ENCODE measurements at places on chromosomes 5 and 9.

- DNase-seq, result no peak
Observed at GRCh38 chr9:68872026-68872501, 141.8 kb downstream of the PRKACG start.

DNA sequence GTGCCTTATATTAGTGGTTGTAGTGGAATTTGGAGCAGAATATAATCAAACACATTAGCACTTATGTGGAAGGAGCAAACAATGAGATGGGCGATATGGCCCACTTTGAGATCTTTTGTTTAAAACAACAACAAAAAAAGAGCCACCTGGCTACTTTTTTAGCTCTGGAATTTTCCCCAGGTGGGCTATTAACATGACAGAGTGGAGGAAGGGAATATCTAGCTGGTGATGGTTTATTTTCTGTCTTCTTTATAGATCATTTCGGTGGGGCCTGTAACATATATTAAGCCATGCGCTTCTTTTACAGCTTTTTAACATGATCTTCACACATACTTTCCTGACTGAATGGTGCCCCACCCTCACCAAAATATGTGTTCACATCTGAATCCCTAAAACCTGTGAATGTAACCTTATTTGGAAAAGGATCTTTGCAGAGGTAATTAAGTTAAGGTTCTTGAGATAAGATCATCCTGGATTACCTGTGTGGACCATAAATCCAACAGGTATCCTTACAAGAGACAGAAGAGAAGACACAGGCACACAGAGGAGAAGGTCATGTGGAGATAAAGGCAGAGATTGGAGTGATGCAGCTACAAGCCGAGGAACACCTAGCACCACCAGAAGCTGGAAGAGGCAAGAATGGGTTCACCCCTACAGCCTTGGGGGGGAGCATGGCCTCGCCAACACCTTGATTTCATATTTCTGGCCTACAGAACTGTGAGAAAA is 16.6 kb upstream of the ENTREP1 start:
- DNase-seq, result no peak

DNA sequence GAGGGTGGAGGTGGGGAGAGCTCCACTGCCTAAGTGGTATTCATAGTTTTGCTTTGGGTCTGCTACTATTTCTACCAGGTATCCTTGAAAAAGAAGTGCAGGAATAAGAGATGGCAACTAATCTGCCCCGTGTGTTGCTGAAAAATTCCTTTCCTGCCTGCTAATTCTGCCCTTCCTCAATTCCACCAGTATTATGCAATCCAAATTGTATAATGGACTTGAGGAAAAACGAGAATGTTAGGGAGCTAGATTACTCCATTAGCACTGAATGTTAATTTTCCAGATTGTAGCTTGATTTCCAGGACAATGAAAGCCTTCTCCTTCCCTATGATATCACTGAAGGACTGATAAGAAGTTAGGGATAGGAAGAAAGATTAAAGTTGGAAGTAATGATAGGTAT is 16.9 kb downstream of the ADAM19 start:
- DNase-seq, result no peak

DNA sequence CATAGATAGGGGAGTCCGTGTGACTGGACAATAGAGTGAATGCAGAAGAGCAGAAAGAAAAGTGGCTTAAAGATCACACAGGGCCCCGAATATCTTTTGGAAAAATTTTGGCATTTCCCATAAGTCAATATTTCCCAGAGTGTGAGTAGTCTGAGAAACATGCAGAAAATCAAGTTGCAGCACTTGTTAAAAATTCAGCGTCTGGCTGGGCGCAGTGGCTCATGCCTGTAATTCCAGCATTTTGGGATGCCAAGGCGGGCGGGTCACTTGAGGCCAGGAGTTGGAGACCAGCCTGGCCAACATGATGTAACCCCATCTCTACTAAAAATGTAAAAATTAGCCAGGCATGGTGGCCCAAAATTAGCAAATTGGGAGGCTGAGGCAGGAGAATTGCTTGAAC is 227.0 kb downstream of the DRD1 start:
- no peak for DNase-seq

- DNase-seq, result no peak
Observed at GRCh38 chr5:102223542-102224477, 72.3 kb downstream of the SLCO4C1 start.

- no peak for DNase-seq
Observed at GRCh38 chr9:17882688-17883594, 304.1 kb downstream of the SH3GL2 start.

DNA sequence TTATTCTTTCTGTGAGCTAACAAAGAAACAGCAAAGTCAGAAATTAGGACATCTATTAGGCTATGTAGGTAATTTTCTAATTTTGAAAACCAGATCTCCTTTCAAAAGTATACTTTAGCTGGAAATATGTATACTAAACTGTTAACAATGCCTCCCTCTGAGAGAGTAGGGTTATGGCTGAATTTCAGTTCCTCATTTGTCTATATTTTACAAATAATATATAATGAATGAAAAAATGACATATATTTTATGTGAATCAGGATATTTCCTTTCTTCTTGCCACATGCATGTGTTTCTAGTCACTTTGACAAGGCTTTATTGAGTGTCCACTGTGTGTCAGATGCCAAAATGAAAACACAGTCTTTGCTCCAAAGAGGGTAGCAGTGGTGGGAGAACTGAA is 15.4 kb downstream of the HACD4 start:
- DNase-seq, result no peak

GRCh38 chr5:35656721-35657120 is 39.1 kb downstream of the SPEF2 start:
- no peak for DNase-seq

DNA sequence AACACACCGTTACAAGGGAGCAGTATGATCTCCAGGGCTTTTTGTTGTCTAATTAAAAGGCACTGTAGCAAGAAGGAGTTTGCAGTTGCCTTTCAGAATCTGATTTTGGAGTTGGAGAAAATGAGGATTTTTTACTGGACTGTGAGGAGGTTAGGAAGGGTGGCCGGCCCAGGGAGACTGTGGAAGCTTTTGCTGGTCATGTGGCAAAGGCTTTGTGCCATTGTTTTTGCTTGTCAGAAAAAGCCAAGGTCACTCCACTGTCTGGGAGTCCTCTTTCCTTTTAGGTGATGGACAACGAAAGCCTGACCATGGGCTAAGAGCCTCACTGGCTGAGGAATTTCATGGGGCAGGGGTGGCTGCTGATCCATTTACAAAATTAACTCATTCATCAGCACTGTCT is 10.3 kb upstream of the WHRN start:
- DNase-seq, result no peak

DNA sequence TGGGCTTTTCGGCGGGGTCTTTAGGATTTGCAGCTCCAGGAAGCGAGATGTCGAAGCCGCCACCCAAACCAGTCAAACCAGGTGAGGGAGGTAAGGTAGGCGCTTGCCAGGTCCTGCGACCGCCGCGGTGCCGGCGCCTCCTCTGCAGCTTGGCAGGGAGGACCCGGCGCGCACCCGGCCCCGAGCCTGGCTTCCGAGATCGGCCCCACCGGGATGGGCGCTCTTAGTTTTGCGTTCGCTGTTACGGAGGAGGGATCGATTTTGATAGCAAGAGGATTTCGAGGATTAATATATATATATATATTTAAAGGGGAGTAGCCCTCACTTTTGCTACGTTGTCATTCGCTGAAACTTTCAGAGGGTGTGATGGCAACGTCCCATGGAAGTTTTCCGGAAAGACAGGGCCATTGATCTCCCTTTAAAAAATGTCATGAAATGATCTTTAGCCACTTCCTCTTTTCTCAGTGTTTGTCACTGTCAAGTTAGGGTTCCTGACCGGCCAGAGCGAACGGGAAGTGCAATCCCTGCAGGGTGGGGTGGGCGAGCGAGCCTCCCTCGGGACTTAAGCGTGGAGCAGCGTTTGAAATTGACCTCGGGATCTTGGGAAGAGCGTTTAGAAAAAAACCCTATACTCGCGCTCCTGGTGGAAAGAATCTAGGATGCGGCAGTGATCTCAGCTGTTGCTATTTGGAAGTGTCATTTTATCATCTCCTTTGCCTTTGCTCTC is 495 bp downstream of the OSTF1 start:
- peak; percentile 26 for DNase-seq

DNA sequence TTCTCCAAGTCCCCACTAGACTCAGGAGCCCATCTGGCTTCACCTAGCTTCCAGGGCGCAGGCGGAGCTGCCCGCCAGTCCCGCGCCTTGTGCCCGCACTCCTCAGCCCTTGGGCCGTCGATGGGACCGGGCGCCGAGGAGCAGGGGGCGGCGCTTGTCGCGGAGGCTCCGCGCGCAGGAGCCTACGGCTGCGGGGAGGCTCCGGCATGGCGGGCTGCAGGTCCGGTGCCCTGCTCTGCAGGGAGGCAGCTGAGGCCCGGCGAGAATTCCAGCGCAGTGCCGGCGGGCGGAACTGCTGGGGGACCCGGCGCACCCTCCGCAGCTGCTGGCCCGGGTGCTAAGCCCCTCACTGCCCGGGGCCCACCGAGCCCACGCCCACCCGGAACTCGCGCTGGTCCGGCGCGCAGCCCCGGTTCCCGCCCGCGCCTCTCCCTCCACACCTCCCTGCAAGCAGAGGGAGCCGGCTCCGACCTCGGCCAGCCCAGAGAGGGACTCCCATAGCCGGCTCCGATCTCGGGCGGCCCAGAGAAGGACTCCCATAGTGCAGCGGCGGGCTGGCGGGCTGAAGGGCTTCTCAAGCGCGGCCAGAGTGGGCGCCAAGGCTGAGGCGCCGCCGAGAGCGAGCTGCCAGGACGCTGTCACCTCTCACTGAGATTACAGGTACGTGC is 78.1 kb upstream of the PJA2 start:
- DNase-seq, result no peak

DNA sequence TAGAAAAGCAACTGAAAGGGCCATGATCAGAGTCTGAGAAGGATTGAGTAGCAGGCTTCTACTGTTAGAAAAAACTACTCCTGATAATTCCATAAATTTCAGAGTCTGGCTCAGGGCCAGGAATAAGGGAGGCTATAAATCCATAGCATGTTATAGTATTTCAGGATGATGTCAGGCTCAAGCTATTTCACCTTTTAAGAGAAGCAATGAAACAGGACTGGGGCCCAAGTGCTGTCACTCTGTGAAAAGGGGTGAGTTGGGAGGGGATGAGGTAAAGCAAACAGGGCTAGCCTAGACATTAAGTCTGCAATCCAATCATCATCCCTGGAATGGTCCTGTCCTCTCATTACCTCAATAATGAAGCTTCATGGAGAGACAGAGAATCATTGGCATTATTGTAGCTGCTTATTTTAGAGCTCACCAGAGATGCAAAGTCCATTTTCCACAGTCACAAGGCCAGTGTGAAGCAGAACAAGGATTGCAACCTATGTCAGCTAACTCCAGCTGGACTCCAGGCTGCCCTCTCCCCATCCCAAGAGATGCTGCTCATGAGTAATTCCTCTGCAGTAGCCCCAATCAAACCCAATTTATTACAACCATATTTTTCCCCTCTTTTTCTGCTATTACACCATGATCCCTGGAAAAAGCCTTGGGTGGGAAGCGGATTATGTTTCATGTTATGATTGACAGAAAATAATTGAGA is 56.0 kb downstream of the PAPPA start:
- DNase-seq, result no peak

- no peak for DNase-seq
Observed at GRCh38 chr5:154117050-154117449, 73.5 kb upstream of the GALNT10 start.

GRCh38 chr9:17795744-17796143 is 216.9 kb downstream of the SH3GL2 start:
- no peak for DNase-seq

DNA sequence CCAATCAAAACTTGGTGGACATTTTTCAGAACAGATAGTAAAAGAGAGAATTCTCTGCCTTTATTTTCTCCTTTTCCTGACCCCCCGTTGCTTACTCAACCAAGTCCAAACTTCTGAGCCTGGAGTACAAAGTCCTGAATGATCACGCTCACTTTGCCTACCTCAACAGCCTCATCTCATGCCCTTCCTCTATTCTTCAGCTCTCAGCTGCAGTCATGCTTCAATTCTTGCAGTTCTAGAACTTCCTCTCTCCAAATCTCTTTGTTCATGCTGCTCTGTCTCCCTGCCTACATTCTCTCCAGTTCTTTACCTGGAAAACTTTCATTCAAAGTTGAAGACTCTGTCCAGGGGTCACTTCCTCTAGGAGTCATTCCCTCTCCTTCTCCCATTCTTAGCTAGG is 398.5 kb upstream of the SLC24A2 start:
- no peak for DNase-seq

DNA sequence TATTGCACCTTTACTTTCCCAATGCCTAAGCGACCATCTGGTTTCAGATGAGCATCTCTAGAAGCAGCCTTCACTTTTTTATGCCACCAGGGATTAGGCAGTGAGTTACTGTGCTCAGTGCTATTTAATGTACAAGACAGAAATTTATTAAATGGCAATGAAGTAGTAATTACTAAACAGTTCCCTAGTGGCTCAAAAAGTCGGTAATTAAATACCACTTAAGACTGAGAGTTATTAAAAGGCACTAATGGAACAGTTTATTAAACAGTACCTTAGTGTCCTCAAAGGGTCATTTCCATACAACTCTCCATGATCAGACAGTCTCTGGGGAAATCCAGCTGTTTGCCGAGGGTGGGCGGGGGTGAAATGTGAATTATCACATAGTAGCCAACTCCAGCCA is 42.3 kb downstream of the LHFPL2 start:
- no peak for DNase-seq

DNA sequence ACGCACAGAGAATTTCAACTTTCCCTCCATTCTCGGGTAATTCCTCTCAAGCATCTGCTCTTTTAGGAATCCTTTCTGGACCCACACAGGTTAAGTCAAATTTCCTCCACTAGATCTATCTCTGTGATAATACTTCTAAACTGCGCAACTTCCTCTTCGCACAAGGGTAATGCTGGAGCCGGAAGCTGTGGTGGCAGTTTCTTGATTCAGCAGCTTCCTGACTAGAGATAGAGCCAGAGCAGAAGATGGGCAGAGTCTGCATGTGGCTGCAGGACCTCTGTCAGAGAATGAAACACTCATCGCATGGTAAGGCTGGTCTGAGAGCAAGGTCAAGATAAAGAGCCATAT is 11.1 kb upstream of the CDC42SE2 start:
- DNase-seq, result no peak

DNA sequence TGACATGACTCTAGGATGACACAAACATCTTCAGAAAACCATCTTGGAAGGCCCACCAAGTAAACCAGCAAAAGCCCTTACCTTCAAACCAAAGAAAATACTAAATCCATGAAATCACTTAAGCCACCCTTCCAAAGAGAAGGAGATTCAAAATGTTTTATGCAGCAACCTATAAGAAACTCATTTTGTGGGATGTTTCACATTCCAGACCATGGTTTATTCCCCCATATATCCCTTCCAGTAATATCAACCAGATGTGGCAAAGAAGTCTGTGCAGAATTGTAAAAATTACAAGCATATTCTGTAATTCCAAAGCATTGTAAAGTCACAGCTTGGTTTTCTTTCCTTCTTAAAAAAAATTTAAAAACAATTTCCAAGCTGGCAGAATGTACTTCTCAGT is 117.4 kb downstream of the SLIT3 start:
- DNase-seq, result no peak

DNA sequence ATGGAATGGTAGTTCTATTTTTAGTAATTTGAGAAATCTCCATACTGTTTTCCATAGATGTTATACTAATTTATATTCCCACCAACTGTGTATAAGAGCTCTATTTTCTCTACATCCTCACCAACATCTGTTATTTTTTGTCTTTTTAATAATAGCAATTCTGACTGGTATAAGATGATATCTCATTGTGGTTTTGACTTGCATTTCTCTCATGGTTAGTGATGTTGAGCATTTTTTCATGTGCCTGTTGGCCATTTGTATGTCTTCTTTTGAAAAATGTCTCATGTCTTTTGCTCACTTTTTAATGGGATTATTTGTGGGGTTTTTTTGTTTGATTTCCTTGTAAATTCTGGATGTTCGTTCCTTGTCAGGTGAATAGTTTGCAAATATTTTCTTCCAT is 154.4 kb downstream of the ZSWIM6 start:
- DNase-seq, result no peak

GRCh38 chr5:16617274-16617968 is 624 bp upstream of the RETREG1 start:
- peak; percentile 53 for DNase-seq

Data from SHP77 (cell line).